Stimulated activated CD4-positive, alpha-beta T cell treated with anti-CD3 and anti-CD28 coated beads, TNF-alpha, amount 100 ng/mL, for 1 hour (primary cell): ENCODE measurements at places on chromosomes 1 and 21.

GRCh38 chr21:35932232-35932911 is 128.0 kb downstream of the SETD4 start:
- DNase-seq: no peak

DNA sequence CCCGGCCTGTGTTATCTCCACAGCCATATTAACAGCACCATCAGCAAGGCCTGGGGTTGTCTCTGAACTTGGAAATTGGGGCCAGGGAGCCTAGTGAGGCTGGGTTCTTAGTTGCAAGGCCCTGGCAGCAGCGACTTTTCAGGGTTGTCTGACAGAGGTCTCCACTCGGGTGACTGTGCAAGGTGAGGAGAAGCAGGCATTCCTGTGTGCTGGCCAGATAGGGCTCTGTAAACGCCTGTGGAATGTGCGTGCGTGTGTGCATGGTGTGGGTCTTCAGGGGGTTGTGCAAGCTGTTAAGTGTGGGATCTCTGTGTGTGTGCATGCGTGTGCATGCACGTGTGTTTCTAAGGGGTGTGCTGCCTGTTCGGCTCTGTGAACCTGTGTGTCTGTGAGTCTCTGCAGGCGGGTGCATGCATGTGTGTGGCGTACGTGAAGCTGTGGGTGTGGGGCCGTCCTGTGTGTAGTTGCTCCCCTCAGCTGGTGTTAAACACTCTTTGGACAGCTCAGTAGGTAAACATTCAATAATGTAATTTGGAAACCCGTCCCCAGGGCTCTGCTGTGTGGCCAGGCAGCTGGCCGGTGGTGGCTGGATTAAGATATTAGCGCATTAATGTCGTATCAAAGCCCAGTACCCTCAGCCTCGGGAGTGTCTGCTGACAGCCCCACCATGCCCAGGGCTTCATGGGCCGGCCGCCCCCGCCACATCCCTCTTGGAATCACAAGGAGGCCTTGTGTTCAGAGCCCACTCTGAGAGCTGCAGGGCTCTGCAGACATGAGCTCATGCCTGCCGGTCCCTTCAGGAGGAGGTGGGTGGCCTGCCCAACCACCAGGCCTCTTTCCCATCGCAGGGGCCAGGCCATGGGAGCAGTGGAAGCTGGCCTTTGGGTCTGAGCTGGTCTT is 189.9 kb downstream of the FOXD2 start:
- no peak for DNase-seq

- no peak for DNase-seq
These were observed 149.4 kb upstream of the TIAM1 start for GRCh38 chr21:31493350-31493880.

- no peak for DNase-seq
These were observed 45.9 kb upstream of the ARTN start for GRCh38 chr1:43887748-43888147.

DNA sequence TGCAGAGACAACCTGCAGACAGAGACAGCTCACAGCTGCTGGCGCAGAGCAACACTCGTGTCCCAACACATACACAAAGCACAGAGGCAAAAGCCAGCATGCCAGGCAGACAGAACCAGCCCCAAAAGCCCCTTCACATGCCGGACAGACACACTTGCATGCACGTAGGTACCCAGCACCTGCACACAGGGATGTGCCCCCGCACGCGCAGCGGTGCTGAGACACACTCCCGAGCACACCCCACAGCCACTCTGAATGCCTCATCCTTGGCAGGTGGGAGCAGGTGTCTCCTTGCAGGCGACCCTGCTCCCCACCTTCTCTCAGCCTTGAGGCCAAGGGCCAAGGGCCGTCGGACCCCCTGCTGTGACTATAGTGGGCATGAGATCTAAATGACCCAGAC is 41.2 kb upstream of the ZC3H12A start:
- no peak for DNase-seq

- DNase-seq: no peak
These were observed 13.5 kb downstream of the TNFSF4 start for GRCh38 chr1:173193639-173194038.

GRCh38 chr1:41365772-41366454 is 4.7 kb downstream of the FOXO6 start:
- no peak for DNase-seq

GRCh38 chr1:183303901-183304300 is 114.3 kb downstream of the NMNAT2 start:
- DNase-seq: no peak

DNA sequence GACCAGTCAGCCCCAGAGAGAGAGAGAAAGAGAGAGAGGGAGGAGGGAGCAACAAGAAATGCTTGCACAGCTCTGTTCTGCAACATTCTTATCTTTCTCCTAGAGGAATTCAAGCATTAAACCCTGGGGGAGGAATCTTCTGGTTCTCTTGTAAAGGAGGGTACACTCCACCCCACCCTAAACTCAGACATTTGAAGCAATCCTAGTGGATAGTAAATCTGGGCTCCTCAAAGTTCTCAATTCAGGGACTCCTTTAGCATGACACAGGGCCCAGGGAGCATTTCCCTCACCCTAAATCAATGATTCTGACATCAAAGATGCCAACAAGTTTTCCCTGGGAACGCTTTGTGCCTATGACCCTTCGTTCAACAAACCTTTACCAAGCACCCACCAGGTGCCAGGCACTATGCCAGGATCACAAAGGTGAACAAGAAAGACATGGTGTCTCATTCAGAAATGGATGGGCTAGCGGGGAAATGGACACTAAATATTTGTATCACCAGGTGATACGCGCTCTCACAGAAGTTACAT is 11.9 kb upstream of the CAPN2 start:
- no peak for DNase-seq

DNA sequence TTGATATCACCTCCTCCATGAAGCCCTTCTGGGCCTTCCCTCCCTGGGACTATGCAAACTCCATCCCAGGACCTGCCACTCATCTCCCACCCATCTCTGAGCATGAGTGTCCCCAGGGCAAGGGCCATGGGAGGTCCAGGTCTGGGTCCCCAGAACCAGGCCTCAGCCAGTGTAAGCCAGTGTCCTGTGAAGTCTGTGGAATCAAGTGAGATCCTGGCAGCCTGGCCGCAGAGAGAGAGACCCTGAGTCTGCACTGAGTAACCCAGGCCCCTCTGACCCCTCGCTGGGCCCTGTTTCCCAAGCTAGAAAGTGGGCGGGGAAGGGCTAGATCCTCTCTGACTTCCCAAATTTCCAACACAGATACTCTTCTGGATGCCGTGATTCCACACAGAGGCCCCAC is 132.7 kb downstream of the DMRTB1 start:
- no peak for DNase-seq

- no peak for DNase-seq
These were observed 67.0 kb upstream of the PTCH2 start for GRCh38 chr1:44909901-44910544.

DNA sequence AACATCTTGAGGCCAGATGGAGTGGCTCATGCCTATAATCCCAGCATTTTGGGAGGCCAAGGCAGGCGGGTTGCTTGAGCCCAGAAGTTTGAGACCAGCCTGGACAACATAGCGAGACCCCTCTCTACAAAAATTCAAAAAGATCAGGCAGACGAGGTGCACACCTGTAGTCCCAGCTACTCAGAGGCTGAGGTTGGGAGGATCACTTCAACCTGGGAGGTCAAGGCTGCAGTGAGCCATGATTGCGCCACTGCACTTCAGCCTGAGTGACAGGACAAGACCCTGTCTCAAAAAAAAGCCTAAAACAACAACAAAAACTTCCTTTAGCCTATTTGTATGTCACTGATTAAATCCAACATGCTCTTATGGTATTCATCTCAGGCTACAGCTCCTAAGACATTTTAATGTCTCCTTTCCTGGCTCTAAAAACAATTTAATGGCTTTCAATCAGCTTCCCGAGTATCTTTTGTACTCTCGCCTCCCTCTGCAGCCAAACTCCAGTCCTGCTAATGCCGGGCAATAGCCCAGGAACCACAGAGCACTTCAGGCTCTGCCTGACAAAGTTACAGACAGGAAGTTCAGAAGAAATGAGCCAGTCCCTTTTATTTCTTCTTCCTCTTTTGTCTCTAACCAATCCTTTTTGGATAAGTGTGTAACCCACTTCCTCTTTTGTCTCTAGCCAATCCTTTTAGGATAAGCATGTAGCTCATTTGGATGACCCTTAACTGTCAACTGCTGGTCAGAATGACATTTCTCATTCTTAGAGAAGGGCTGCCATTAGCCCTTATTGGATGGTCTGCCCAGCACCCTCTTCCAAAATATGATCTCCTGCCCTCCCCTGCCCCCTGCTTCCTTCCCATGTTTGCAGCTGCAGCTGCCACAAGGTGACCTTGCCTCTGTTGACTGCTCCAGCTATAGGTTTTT is 6.6 kb upstream of the DOP1B start:
- no peak for DNase-seq

DNA sequence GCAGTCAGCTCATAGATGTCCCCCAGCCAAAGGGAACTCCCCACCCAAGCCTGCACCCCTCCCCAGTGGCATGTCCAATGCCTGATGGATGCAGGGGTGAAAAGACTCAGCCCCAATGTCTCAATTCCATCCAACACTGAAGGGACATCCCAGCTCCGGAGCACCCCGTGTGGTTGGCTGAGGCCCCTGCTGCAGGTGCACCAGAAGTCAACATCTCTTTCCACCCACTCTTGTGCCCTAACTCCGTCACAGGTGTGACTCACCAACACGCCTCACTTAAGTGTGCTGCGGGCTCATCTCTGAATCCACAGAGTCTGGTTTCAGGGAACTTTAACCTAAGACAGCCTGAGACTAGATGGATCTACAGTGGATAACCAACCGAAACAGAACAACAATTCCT is 40.9 kb upstream of the ZBTB18 start:
- DNase-seq: peak; percentile 17

GRCh38 chr1:15640667-15641066 is 23.4 kb downstream of the DDI2 start:
- DNase-seq: no peak

DNA sequence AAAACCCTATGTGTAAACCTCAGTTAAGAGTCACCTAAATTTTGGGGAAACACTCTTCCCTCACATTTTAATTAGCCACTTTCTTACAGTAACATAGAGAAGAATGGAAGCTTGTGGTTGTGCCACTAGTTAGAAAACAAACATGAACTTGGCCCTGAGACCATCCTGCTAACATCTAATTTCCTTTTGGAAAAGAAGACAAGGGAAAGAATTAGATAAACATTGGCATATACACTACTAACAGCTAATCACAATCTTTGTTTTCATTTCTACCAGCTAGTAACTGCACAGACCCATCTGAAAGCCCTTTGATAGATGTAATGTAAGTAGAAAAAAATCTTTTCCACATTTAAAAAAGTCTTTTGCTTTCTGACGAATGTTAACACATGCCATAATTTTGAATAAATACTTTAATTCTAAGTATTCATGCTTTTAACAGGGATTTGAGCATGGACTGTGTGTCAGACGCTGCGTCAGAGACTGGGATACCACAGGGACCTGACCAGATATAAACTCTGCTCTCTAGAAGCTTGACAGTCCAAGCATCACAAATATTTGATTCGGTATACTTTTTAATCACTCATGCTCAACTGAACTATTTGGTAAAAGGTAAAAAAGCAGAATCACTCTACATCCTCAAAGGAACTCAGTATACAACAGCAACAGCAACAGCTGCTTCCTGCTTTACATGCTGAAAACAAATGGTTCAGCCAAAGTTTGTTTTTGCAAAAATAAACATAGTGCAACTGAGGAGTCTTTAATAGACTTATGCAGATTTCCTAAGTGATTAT is 30.2 kb downstream of the DPH5 start:
- DNase-seq: no peak

GRCh38 chr1:161137881-161138280 is 5.4 kb upstream of the DEDD start:
- DNase-seq: no peak

GRCh38 chr1:241972703-241973369 is 15.3 kb downstream of the BECN2 start:
- no peak for DNase-seq

DNA sequence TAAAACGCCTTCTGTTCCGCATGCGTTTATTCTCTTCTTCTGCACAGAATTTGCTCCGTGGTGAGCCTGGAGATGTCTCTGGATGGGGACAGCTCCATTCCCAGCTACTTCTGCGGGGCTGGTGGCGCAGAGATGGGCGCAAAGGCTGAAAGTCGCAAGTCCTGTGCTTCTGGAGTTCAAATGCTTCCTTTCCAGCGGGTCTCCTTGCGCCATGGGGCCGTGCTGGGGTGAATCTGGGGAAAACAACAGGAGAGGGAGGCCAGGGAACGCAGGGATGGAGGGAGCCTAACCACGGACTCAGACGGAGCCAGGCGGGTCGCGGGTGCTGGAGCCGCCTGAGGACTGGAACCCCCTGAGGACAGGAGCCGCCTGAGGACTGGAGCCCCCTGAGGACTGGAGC is 2.9 kb upstream of the OR2T12 start:
- no peak for DNase-seq

GRCh38 chr1:181061891-181062835 is 26.3 kb upstream of the IER5 start:
- no peak for DNase-seq

GRCh38 chr1:96587222-96587621 is 134.4 kb upstream of the PTBP2 start:
- DNase-seq: no peak

GRCh38 chr1:170355267-170355801 is 176.6 kb upstream of the GORAB start:
- no peak for DNase-seq

DNA sequence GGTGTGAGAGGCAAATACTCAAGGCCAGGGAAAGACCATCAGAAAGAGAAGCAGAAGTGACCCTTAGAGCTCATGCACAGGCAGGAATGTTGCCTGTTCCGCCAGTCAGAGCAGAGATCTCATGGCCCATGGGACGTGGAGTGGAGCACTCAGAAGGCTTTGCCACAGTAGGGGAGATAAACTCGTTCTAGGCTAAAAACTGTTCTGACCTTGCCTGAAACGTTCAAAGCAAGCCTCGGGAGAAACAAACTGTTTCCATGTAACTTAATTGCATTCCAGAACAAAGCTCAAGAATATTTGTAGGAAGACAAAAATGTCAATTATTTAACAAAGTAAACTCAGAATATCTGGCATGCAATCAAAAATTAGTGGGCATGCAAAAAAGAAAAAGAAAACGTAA is 20.7 kb upstream of the SLC19A1 start:
- no peak for DNase-seq

GRCh38 chr1:21837476-21837875 is 25.4 kb downstream of the LDLRAD2 start:
- no peak for DNase-seq
